NCI-H187 (cell line): ENCODE measurements at places on chromosomes 13 and 19.
A peak's percentile ranks its signal among the peaks of the same experiment; 100 is the strongest.

GRCh38 chr13:78602561-78603239, 652 bp downstream of the POU4F1 start:
- DNase-seq = peak; percentile 50

GRCh38 chr13:62320129-62321108, 904.8 kb upstream of the PCDH20 start:
- no peak for DNase-seq

- no peak for DNase-seq
Measured at GRCh38 chr13:99505814-99506269, 4.6 kb downstream of the TM9SF2 start.

DNA sequence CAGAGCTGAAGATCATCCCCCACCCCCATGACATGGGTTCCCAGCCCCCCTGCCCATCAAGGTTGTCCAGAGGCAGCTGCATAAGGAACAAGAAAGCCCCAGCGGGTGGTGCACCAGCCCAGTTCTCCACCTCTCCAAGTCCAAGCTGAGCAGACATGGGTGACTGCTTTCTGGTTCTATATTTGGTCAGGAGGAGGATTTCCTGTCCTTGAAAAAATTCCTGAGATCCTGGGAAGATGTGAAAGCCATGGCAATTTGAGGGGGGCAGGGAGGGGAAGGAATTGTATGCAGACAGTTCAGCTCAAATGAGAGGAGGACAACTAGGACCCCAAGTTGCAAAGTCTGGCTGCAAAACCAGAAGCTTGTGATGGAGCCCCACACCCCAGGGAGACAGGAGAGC, 55.4 kb upstream of the ADGRE5 start:
- DNase-seq = no peak

- DNase-seq = no peak
Measured at GRCh38 chr13:51595416-51595815, 11.2 kb downstream of the WDFY2 start.

DNA sequence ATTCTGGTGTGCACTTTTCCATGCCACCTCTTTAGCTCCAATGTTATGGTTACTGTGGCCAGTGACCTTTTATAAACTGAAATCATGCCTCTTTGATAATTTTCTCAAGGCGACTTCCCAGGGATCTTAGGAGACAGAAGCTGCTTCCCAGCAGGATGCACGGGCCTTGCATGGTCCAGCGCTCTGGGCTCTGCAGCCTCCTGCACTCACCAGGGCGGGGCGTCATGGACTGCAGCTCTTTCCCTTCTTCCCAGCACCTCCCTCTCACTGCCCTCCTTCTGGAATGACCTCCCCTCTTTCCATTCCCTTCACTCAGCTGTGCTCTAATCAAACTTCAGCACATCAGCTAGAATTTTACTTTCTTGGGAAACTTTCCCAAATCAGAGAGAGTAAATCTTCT, 318.3 kb downstream of the IRS2 start:
- no peak for DNase-seq

DNA sequence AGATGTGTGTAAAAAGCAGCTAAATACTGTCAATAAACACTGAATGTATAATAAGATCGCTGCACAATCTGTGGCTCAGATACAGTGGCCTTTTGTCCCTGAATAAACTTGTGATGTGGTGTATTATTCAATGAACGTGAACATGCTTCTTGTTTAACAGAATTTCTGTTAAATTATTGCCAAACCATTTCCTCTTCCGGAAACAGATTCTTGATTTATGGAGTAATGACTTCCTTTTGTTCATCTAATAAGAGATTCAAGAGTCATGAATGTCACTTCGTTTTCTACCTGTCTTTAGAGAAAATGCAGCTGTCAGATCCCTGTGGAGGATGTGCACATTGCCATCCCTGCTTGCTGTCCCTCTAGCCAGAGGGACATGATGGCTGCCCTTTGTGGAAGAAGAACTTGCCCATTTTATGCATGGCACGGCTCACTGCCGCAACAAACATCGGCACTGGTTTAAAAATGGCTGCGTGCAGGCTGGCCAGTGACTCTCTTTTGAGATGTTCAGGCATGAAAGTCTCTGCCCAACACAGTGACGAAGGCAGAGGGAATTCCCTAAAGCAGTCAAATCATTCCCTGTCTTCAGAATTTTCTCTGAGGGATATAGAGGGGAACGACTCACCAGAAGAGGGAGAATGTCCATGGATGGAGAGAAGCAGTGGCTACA, 3.1 kb upstream of the TNFSF13B start:
- no peak for DNase-seq

- DNase-seq = no peak
Measured at GRCh38 chr13:109200556-109200955, 571.1 kb downstream of the MYO16 start.

- DNase-seq = no peak
Measured at GRCh38 chr19:1396768-1397679, 4.3 kb downstream of the GAMT start.

GRCh38 chr19:8208922-8209461, at the start of gene CERS4:
CERS4 (plus strand) TSS chr19:8209370; CDS start chr19:8251077, 41,707 bp downstream.
- no peak for DNase-seq

DNA sequence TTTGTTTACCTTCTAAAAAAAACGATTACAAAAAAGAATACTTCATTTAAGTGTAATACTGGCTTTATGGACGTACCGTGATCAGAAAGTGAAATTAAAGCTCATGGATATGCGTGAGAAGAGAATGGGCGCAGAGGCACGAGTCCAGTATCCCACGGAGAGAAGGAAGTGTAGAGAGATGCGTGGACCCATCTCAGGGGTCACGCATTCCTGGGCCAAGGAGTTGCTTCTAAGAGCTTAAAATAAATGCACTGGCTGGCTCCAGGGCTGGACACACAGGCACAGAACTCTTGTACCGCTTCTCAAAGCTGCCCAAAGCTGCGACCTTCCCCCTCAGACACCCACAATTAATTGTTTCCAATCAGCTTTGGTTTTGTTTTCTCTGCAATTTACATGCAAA, 8.7 kb upstream of the SPC24 start:
- no peak for DNase-seq

- no peak for DNase-seq
Measured at GRCh38 chr13:33577007-33577406, 240.9 kb upstream of the RFC3 start.

DNA sequence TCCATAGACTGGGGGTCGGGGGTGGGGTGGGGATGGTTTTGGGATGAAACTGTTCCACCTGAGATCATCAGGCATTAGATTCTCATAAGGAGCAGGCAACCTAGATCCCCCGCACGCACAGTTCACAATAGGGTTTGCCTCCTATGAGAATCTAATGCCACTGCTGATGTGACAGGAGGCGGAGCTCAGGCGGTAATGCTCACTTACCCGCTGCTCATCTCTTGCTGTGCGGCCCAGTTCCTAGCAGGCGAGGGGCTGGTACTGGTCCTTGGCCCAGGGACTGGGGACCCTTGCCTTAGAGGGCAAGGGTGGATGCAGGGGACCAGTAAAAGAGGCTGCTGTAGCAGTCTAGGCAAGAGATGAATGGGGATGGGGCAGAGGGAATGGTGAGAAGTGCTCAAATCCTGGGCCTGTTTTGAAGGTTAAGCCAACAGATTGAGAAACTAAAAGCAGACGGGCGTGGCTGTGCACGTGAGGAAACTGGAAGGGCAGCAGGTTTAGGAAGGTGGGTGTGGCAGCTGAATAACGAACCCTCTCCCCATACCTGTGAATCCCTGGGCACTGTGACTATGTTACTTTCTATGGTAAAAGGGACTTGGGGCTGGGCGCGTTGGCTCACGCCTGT, 1.5 kb upstream of the ERICH4 start:
- DNase-seq = no peak

DNA sequence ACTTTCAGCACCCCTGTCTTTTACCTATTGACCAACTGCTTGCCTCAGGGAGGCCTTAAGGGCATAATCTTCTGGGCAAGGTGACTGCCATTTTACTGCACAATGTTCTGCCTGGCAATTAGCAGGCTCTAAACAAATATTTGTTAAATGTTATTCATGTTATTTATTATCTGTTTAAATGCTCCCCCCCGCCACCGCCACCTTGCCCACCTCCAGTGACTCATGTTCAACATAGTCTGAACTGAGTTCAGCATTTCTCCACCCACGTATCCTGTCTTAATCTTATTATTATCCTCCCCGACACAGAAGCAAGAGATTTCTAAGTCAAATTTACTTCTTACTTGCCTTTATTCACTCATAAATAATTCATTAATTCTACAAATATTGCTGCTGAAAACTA, 144.8 kb downstream of the LIG4 start:
- no peak for DNase-seq

DNA sequence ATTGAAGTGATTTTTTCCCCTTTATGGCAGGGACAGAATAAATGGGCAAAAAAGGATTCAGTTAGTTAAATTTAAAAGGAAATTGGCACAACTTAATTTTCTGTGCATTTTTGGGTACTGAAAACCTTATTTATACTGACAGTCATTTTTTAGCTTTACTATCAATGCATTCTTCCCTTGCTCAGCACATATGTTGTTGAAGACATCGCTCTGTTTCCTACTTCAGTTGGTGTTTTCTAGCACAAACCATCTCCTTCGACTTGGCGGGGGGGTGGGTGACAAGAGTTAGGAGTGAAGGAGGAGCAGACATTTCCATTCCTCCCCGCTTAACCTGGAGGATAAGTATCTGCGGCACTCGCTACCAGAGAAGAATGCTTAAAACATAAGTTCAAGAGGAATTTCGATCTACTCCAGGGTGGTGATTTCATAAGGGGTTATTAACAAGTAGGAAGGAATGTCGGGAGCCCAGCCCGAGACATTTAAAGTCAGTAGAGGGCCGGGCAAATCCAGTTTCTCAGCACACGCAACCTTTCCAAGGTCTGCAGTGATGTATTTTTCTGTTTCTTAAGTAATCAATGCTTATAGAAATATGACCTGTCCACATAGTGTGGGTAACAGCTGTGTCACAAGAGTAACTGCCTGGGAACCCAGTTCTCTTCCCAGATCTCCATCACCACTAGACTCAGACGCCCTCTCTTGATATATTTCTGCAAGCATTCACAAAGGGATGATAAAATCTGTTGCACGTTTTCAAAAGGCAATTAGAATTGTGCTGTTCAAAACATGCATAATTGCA, 525.8 kb downstream of the MYO16 start:
- DNase-seq = no peak

- DNase-seq = no peak
Measured at GRCh38 chr19:53365899-53366493, 491 bp downstream of the ZNF525 start.

DNA sequence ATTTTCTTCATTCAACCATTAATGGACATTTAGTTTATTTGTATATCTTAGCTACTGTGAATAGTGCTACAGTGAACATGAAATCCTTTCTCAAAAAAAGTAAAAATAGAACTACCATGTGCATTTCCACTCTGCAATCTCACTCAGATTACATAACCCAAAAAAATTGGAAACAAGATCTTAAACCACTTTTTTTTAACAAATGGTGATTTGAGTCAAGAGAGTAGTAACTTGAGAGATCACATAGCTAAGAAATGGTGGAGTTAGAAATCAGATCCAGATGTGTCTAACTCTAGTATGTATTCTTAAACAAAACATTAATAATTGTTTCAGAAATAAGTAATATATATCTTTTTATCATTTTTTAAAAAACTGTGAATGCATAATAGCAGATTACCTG, 318.3 kb upstream of the SGCG start:
- DNase-seq = no peak

DNA sequence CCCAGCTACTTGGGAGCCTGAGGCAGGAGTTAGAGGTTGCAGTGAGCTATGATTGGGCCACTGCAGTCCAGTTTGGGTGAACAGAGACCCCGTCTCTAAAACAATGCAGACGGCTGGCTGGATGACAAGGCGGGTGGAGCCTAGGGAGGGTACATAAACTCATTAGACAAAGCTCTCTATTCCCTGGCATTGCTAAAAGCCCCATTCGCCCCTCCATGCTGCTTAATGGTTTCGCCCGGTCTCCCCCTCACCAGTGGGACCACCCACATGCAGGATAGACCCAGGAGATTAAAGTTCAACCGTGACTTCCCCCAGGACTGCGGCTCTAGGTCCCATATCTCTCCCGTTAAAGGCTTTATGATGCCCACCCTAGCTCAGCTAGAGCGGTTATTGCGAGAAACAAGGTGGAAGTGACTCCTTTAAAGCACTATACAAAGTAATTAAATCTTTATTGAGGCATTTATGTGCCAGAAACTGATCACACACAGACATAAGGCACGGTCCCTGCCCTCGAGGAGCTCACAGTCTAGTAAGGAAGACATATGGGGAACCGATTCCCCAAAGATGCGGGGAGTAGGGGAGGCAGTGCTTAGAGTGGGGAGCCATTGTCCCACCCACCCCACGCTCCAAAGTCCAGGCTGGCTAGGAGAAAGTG, 4.9 kb downstream of the LYPD3 start:
- no peak for DNase-seq

DNA sequence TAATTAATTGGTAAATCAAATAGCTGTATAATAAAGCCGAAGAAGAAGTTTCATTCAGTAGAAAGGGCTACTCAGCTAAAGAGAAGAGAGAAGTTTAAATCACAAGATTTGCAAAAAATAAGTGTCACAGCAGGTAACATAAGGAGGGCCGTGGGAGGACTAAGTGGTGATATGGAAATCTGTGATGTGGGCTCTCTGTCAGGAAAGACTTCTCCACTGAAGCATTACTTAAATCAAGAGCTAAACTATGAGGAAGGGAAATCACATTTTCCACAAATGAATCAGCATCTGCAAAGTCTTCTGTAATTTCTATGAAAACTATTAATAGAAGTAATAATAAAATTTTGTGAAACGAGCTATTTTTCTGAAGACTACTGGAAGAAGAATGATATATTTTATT, 153.8 kb downstream of the PCDH9 start:
- no peak for DNase-seq

GRCh38 chr13:49292742-49293486, 45.2 kb downstream of the CDADC1 start:
- no peak for DNase-seq

- peak; percentile 40 for DNase-seq
Measured at GRCh38 chr19:16726916-16727315, 7.3 kb downstream of the NWD1 start.

- no peak for DNase-seq
Measured at GRCh38 chr13:34458756-34459715, 483.0 kb upstream of the NBEA start.

DNA sequence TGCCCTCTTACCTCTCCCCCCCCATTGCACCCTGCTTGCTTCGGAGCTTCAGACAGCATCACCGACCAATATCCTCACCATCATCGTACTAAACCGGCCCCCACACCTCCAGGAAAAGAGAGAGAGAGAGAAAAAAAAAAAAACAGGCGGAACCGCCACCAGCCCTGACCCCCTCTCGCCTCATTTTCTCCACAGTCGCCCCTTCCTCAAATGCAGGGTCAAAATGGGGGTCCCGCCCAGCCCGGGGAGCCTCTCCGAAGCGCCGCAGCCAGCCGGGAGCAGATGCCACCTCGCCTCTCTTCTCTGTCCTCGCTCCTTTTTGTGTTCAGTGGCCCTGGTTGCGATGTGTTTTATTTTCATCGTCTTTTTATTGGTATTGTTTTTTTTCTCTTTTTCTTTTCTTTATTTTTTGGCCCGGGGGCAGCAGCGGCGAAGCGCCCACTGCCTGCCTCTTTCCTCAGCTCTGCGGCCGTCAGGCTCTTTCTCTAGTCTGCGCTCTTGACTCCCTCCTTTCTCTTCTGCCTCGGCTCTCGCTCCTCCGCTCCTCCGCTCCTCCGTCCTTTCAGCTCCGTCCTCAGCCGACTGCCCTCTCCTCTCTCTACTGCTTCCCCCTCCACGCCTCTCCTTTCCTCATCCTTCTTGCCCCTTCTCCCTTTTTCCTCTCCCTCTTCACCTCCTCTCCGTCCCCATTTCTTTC, 41.4 kb downstream of the DEDD2 start:
- peak; percentile 67 for DNase-seq

GRCh38 chr13:110913322-110914080, 1.4 kb downstream of the ANKRD10 start:
- DNase-seq = no peak
